T-cell (primary cell): ENCODE measurements at places on chromosomes 5 and 9. TPM values are rescaled to one million over a fixed set of nuclear protein-coding genes. Genes with fewer than 3 reads are reported as not detected.

GRCh38 chr5:133683646-133684596, 71.6 kb upstream of the FSTL4 start:
- peak; percentile 2 for DNase-seq

- no peak for DNase-seq
These were observed 5.3 kb downstream of the ELAVL2 start for GRCh38 chr9:23820451-23821374.

The HSD17B3 gene
- total RNA-seq, result 1.4 TPM

DNA sequence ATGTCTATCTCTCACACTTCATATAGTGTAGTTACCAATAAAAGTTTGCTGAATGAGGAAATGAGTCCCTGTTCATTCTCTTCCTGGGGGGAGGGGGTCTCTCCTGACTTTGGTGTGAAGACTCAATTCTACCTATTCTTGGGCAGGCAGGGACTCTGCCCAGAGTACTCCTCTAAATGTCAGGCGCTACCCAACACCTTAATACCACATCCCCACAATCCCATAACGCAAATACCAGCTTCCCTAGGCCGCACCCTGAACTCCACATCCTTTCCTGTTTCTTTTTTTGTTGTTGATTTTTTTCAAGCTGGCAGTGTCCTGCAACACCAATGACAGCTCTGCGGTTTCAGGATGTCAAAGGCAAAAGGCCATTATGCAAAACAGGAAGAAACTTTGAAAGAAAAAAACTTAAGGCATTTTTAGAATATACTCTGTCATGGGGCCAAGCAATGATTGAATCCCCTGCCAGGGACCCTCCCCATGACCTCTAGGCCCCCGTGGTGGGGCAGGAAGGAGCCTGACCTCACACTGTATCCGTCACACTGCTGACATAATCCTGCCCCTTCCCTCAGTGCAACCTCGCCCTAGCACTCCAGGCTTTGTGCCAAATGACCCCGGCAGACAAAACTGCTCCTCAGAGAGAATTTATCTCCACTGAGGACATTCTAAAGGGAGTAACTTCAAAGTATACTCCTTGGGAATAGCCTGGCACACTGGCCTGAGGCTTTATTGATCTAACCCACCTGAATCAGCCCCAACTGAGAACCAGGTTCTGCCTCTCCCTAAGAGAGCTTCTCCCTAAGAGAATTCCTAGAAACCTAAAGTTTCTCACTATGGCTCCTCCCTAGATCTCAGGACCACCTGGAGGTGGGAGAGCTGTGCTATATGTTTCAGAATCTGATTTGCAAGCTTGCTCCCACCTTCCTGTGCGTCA, 8.0 kb downstream of the B4GALT1 start:
- DNase-seq, result peak; percentile 58

The OLFM1 gene
- total RNA-seq, result not detected

DNA sequence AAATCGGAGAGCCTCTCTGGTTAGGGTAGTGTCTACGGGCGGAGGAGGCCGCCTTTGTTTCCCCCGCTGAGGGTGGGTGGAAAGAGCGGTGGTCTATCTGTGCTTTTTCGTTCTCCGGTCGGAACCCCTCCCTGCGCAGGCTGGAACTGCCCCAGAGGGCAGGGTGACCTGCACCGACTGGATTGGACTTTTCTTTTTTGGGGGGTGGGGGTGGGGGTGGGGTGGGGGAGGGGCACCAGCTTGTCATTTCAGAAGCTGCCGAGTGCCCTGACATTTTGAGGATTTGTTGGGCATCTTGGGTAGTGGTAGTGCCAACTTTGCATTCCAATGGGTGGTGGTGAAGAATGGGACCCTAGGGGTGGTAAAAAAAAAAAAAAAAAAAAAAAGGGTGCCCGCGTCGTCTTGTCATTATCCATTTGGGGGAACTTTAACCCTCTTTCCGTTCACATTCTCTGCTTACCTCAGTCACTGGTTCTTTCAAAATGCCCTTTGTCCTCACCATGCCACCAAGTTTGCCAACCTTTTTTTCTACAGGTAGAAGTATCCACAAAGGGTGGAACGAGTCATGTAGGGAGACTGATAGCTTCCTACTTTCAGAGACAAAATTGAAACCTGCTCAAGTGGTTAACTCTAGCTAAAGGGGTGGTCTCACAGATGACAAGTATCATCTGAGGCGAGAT, 1.3 kb downstream of the UBE2R2 start:
- DNase-seq, result no peak

The C9orf78 gene
- total RNA-seq, result 90.2 TPM

The FOXE1 gene
- 0.14 TPM for total RNA-seq

The IL5 gene
- total RNA-seq, result not detected

DNA sequence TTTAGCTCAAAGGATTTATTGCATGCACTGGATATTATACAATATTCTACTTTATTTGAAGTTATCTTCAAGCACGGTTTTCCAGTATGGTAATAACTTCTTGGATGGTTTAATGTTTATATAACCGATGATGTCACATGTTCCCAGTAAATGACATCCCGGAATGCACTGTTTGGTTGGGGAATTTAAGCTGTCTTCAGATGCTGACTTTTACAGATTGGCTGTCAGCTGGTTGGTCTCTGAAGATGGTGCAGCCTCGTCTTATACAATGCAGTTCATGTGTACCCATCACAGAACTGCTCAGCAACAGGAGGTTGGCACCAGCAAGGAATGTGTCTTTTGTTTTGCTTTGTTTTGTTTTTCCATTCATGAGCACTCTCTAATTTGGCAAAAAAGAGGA, 143.8 kb downstream of the PRKACG start:
- DNase-seq, result no peak

The SPAAR gene
- not detected for total RNA-seq

DNA sequence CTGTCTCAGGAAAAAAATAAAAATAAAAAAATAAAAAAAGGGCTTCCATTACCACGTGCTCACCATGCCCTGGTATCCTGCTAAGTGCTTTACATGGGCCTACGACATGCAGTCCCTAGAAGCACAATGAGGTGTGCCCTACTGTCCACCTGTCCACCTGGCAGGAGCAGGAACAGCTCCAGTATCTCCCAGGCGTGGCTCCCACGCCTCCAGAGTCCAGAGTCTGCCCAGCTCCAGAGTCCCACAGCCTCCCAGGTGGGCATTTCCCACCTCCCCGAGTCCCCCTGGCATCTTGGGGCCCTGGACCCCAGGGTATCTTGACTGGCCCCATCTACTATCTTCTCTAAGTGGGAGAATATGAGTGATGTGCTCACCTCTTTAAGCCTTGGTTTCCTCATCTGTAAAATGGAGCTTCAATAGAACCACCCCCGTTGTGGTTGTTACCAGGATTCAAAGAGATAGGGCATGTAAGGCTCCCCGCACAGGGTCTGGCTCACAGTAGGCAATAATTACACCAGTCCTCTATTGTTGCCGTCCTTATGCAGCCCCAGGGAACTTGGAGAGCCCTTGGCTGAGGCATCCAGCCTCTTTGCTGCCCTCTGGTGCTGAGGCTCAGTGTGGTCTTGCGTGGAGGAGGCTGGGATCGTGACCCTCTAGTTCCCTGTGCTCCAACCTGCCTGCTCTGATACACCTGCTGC, 8.9 kb downstream of the CXCL14 start:
- no peak for DNase-seq

The PCSK1 gene
- not detected for total RNA-seq

DNA sequence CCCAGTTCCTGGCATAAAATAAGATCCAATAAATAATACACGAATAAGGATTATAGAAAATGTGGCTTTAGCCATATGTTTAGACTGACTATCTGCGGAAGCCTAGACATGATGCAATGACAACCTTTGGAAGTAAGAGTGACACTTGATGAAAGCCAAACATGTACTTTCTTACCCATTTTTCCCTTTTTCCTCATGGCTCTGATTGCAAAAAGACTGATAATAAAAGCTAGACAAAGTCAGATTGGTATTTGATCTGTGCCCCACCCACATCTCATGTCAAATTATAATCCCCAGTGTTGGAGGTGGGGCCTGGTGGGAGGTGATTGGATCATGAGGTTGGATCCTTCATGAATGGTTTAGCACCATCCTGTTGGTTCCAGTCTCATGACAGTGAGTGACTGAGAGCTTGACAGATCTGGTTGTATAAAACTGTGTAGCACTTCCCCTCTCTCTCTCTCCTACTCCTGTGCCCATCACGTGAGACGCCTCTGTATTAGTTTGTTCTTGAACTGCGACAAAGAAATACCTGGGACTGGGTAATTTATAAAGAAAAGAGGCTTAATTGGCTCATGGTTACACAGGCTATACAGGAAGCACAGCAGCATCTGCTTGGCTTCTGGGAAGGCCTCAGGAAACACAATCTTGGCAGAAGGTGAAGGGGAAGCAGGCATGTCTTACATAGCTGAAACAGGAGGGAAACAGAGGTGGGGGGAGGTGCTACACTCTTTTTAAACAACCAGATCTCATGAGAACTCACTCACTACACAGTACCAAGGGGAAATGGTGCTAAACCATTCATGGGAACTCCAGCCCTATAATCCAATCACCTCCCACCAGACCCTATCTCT, 243.4 kb upstream of the PIK3R1 start:
- no peak for DNase-seq

- no peak for DNase-seq
These were observed 1.5 kb downstream of the PCSK1 start for GRCh38 chr5:96431376-96432187.

DNA sequence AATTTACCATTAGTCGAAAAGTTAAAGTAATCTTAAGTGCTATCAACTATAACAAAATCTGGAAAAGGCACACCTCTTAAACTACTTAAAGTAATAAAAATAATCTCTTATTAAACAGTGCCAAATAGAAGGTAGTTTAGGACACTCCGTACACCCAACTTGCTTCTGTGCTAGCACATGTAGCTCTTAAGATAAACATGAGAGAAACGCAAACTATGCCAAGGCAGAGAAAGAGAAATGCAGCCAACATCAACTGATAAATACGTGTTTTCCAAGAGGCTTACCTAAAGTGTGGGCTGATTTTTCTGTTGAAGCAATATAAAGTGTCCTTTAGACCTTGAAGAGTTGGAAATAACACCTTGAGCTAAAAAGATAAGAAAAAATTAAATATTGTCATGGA, 480.6 kb upstream of the DAB2 start:
- no peak for DNase-seq

- no peak for DNase-seq
These were observed 137.9 kb upstream of the GRHPR start for GRCh38 chr9:37284636-37285035.

GRCh38 chr5:109410389-109411148, 795 bp upstream of the PJA2 start:
- peak; percentile 38 for DNase-seq

The GARIN3 gene
- total RNA-seq, result not detected

The OR1J2 gene
- not detected for total RNA-seq
